ENCODE measurements at places on chromosomes 7 and 10. TPM values are rescaled to one million over a fixed set of nuclear protein-coding genes. Genes with fewer than 3 reads are reported as not detected.

PRLHR gene
- 0.08 TPM for polyA plus RNA-seq

LAMB4 gene
- polyA plus RNA-seq = 0.10 TPM

PHYHIPL gene
- 0.36 TPM for polyA plus RNA-seq

GPR141 gene
- 0.08 TPM for polyA plus RNA-seq

TMEM106B gene
- 30.7 TPM for polyA plus RNA-seq

Data from ovary (tissue), 10 donors.